Caco-2 (cell line): ENCODE measurements at places on chromosomes 5 and 9.

GRCh38 chr9:87148331-87149104 is 201.2 kb upstream of the GAS1 start:
- H3K36me3 ChIP-seq = no peaks in the 10 kb centered on the region
- H3K4me3 ChIP-seq = no peak overlapping the region
- DNase-seq = no peak
- H3K4me1 ChIP-seq = no peaks in the 10 kb centered on the region
- H3K27ac ChIP-seq = peak overlapping the region; percentile 76
- H3K27me3 ChIP-seq = no peaks in the 10 kb centered on the region

GRCh38 chr5:178116143-178116885 is 3.0 kb downstream of the N4BP3 start:
- no peaks in the 10 kb centered on the region for H3K36me3 ChIP-seq
- H3K27me3 ChIP-seq = no peaks in the 10 kb centered on the region
- H3K27ac ChIP-seq = no peak overlapping the region
- no peak for DNase-seq

DNA sequence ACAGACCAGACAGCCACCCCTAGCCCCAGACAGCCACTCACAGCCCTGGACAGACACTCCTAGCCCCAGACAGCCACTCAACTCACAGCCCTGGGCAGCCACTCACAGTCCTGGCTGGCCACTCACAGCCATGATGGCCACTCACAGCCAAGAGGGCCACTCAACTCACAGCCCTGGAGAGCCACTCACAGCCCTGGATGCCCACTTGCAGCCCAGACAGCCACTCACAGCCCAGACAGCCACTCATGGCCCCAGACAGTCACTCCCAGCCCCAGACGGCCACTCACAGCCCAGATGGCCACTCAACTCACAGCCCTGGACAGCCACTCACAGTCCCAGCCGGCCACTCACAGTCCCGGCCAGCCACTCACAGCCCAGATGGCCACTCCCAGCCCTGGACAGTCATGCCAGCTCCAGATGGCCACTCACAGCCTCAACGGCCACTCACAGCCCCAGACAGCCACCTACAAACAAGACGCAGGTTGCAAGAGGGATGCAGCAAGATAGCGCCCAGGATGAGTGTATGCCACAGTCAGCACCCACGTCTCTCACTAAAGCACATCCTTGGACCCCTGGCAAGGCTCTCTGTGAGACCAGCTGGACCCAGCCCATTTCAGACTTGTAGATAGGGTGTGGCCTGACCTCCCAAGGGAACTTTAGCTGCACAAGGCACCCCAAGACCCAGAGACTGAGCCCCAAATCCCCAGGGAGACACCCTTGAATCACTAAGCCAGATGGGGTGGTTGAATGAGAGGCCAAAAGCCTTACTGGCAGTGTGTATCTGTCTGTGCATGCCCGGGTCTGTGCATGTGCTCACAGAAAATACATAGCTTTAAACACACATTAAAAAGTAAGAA is 22.4 kb downstream of the ZDHHC11B start:
- H3K27ac ChIP-seq = no peak overlapping the region
- no peak for DNase-seq
- no peak overlapping the region for H3K4me3 ChIP-seq
- peaks cover 6% of the 10 kb centered on the region; the same call in 1 of the 2 replicates for H3K4me1 ChIP-seq
- H3K36me3 ChIP-seq = no peaks in the 10 kb centered on the region
- no peaks in the 10 kb centered on the region for H3K27me3 ChIP-seq

DNA sequence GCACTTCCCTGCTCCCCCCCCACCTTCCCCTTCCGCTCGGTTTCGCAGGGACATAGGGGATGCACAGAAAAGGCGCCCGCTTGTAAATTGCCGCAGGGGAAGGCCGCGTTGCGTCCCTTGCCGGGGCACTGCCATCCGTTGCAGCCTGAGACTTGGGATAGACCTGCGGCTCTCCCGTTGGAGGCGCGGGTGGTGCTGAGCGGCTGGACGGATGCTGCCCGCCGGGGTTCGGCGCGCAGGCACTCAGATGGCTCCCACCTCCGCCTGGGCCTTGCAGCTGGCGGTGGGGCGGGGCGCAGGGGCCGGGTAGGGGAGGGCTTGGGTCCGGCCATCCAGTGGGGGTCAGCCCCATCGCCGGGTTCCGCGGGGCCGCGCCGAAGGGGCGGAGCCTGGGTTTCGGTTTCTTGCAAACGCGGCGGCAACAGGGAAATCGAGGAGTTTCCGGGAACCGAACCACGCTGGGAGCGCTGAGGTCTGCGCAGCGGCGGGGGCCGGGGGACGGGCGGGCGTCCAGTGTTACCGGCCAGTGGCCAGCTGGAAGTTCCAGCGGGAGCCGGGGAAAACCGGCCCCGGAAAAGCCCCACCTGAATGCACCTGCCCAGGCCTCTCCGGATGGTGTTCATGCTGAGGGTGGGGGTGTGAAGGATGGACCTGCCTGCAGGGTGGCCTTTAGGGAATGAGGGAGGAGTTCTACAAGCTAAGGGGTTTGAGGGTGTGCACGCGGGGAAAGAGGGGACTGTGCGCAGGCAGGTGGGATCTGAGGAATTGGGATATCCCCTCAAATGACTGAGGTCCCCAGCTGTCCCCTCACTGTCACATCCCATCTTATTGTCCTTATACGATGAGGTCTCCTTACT is 6.3 kb upstream of the IRF1 start:
- no peaks in the 10 kb centered on the region for H3K27me3 ChIP-seq
- H3K4me3 ChIP-seq = peak overlapping the region; percentile 54
- peaks cover 48% of the 10 kb centered on the region for H3K4me1 ChIP-seq
- DNase-seq = peak; percentile 94

- no peak overlapping the region for H3K4me3 ChIP-seq
- no peaks in the 10 kb centered on the region for H3K4me1 ChIP-seq
- no peaks in the 10 kb centered on the region for H3K27me3 ChIP-seq
- DNase-seq = no peak
- H3K36me3 ChIP-seq = no peaks in the 10 kb centered on the region
Measured at GRCh38 chr5:122236270-122237040, 75.6 kb upstream of the SNCAIP start.
